ENCODE measurements at places on chromosomes 6 and 20. TPM values are rescaled to one million over a fixed set of nuclear protein-coding genes. Genes with fewer than 3 reads are reported as not detected.

GRCh38 chr20:53579266-53579580 lies 14.4 kb downstream of the ZNF217 start:
- peak; percentile 2 for ATAC-seq

GRCh38 chr6:41683523-41684310 lies 45.4 kb downstream of the MDFI start:
- ATAC-seq = peak; percentile 90

- no peak for ATAC-seq
Observed at GRCh38 chr6:49333345-49334125, 129.5 kb downstream of the MMUT start.

- ATAC-seq = no peak
Observed at GRCh38 chr6:15297895-15298590, 52.2 kb downstream of the JARID2 start.

GRCh38 chr20:33284284-33284683 lies 1.3 kb downstream of the BPIFB1 start:
- ATAC-seq = no peak

DNA sequence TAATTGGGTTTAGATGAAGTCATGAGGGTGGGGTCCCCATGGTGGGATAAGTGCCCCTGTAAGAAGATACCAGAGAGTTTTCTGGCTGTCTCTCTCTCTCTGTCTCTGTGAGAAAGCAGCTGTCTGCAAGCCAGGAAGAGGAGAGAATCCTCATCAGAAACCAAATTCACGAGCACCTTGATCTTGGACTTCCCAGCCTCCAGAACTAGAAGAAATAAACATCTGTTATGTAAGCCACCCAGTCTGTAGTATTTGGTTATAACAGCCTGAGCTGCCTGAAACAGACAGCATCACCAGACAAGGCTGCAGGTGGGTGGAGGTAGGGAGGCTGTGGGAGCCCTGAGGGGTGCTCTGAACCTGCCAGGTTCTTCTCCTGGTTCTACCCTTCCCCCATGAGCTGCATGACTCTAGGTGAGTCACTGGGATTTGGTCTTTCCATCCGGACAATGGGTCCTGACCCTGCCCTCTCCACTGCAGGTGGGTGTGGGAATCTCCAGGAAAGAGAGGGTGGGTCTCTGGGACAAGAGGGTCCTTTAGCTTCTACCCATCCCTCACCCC lies 34.3 kb upstream of the VEGFA start:
- no peak for ATAC-seq

Gene DEFB112
- total RNA-seq = not detected

GRCh38 chr6:2819978-2820377 lies 21.7 kb downstream of the SERPINB1 start:
- ATAC-seq = no peak

- ATAC-seq = no peak
Observed at GRCh38 chr6:148738946-148739821, 7.6 kb upstream of the UST start.

DNA sequence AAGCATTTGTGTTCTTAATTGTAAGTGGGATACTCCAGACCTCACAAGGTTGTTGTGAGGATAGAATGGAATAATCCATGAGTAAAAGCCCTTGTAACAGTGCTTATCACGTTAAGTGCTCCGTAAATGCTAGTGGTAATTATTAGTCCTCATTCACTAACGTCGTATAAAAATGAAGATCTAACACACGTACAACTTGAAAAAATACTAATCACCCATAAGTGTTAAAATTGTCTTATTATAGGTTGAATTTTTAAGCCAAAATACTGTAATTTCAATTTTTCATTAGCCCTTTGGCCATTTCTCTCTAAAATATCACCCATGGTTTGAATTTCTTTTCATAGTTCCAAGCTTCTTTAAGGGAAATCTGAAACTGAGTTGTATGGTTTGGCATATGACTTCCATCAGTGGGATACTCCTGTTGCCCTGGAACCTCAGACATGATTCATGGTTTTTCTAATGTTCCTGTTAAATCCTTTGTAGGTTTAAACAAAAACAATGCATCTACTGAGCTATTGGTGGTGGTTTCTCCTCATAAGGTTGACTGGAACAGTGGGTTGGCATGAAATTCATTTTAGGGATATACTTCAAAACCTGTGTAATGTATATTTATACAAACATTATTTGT lies 19.1 kb downstream of the XRN2 start:
- no peak for ATAC-seq

DNA sequence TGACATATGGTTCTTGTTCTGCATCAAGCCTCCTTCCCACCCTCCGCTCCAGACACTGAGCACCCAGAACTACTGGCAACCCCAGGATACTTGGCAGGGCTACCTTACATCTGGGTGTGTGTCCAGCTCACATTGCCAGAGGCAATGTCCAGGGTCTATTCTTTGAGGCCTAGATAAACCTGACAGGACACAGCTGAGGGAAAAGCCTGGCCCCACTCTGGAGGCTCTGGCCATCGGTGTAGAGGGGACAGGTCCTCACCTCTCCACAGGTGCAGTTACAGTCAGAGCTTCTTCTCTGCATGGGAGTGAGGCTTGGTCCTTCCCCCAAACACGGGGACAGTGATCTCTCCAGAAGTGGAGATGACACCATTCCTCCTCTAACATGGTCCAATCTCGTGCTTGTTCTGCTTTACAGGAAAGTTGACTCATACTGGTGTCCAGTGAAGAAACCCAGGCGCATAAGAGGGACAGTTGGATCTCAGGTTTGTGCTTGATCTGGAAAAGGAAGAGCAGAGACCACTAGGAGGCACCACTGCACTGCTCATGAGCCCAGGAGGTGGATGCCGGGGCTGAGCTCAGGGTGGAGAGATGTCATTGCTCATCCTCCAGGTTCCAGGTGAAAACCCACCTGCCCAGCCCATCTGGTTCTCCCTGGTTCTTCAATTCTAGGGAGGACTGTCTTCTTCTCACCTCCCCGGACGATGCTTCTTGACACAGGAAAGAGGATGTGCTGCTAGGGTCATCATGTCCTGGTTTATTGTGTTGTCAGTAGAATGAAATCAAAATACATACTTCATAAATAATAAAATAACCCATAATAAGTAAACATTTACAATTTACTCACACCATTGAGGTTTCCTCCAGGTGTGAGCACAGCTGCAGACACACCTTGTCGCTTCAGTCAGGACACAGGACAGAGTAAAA lies 14.7 kb downstream of the HLA-F start:
- ATAC-seq = peak; percentile 90

DNA sequence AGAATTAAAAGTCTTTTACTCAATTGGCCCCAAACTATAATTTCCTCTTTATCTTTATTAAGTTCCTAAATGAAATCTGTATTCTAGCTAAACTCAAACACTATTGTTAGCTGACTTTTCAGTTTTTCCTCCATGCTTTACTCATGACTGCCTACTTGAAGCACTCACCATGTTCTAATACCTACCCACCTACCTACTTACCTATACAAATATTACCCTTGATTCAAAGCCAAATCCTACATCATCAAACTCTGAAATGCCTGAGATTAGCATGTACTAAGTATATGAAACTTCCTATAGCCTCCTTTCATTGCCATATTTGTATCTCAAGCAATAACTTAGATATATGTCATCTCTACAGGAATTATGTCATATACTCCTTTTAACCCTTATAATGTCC lies 259.7 kb downstream of the HDGFL1 start:
- no peak for ATAC-seq

- peak; percentile 88 for ATAC-seq
Observed at GRCh38 chr20:16709017-16709416, 20.8 kb upstream of the SNRPB2 start.

All from activated T-helper 17 cell treated with anti-CD3 and anti-CD28 coated beads, Interleukin-2, amount 50 U/mL, for 72 hours (primary cell).